C1 segment of cervical spinal cord (tissue), 14 donors: ENCODE measurements at places on chromosomes 2 and 18.

- no peak for DNase-seq
Measured at GRCh38 chr2:202133909-202134265, 60.8 kb downstream of the KIAA2012 start.

DNA sequence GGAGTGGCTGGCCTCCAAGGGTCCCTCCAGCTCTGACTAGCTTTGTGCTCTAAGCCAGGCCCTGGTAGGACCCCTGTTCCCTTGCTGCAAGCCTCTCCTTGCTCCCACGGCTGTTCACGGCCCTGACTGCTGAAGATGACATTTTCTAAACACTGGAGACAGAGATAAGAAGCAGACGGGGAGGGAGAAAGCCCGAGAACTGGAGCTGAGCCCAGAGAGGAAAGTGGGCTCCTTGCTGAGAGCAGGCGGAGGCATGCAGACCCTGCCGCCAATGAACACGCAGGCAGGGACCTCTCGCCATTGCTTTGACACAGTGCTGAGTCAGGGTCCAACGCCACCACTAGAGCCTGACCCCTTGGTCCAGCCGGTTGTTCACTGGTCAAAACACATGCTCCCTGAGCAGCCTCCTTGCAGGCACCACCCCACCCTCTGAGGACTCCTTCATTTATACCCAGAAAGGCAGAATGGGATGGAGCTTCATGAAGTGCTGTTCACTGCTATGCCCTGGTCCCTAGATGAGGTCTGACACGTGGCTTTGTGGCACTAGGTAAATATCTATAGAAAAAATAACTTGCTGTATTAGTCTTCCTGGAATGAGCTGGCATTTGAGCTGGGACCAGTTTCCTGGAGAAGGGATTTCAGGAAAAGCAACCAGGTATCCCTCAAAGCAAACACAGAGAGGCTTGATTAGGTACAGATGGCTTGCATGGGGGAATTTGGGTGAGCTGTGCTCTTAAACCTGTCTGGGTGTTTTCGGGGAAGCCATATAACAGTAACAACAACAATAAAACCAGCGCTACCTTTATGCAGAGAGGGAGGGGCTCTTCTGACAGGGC, 65.7 kb downstream of the MCFD2 start:
- DNase-seq, result no peak

GRCh38 chr2:172914341-172915008, 161.2 kb upstream of the MAP3K20 start:
- DNase-seq, result no peak

- DNase-seq, result no peak
Measured at GRCh38 chr18:75221397-75221796, 10.8 kb downstream of the TSHZ1 start.

DNA sequence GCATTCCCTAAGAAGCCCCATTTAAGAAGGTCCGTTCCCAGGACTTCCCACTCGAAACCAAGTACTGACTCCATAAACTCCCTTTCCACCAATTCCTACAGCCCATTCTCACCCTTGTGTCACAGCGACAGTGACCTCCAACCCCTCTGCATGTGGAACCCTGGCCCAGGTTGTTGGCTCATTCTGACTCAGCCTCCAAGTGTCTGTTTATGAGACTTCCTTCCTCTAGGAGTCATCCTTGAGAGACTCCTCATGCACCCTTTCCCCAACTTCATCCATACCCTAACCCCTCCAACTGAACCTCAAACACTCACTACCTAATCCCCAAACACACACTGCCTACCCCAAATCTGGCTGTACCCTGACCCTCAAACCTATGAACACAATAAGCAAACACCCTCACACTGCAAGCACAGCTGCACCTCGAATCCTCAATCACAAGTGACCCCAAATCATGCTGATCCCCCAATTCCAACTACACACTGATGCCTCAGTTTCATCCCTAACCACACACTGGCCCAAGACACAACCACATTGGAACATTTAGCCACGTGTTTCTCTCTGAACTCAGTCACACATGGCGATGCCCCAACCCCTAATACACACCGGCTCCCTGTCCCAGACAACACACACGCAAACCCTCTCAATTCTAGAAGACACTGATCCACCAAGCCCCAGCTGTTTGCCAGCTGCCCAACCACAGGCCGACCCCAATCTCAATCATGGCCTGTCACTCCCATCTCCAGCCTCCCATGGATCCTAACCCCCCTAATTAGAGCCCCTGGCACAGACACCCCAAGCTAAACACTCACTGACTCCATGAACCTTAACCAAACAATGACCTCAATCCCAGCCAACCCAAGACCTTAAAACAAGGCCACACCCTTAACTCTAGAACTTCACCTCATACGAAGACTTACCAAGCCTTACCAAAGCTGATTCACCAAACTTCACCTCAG, 219.6 kb downstream of the CYP26B1 start:
- no peak for DNase-seq

DNA sequence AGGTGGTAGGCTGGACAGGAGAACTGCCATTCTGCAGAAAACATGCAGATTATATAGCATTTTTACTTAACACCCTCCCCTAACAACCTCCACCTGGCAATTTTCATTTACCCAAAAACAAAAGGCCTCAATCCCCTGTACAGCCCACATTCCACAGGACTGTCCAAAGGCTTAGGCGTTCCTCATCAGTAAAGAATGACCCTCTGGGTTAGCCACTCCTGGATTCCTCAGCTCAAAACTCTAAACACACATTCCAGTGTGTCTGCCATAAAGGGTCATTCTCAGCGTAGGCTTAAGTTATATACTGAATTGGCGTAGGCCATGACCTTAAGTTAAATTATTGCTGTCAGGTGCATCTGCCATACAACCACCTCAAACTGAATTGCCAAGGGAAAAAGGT, 261.8 kb upstream of the CHAC2 start:
- no peak for DNase-seq

GRCh38 chr2:16613539-16614011, 52.1 kb downstream of the CYRIA start:
- no peak for DNase-seq

- DNase-seq, result no peak
Measured at GRCh38 chr2:144163592-144163991, 356.3 kb downstream of the ZEB2 start.

DNA sequence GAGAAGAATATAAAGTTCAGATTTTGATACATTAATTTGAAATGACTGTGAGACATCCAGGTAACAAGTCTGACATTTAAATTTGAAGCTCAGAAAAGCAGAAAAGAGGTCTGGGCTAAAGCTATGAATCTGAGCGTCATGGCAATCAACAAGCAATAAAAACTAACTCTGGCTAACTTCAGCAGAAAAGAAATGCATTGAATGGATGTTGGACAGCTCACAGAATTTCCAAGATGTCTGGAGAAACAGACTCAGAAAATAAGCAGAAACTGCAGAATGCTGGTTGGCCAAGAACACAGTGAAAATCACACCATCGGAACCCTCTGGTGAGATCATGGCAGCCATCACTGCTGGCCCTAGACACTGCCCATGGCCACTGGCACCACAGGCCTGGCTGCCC, 366.6 kb downstream of the METTL4 start:
- no peak for DNase-seq

DNA sequence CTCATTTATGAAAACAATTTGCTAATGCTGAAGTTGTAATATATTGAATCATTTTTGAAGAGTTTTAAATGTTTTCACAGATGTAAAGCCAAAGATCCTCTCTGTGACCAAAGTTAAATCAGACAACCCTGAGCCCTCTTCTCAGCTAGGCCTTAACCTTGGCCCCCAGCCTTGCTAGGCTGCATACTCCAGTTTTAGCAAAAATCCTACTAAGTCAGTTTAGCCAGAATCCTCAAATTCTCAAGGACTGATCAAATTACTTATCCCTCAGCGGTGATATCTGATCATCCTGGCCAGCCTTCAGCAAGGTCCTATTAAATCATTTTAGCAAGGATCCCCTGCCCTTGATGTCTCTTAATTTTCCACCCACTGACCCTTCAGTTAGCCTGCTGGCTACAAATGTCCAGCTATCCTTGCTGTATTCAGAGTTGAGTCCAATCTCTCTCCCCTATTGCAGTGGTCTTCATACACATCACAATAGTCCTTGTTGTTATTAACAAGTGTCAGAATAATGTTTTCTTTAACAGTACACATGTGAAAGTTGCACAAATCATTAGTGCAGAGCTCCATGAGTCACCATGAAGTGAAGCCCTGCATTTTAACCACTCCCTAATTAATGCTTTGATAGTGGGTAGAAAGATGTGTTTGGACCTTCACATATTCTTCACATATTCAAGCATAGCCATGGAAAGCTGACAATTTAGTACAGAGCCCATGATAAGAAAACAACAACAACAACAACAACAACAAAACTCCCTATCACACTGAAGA, 206.4 kb downstream of the NBAS start:
- DNase-seq, result no peak

- no peak for DNase-seq
Measured at GRCh38 chr18:76482971-76483691, 11.9 kb downstream of the ZNF516 start.

GRCh38 chr2:190668892-190669291, 20.0 kb downstream of the NAB1 start:
- no peak for DNase-seq

- no peak for DNase-seq
Measured at GRCh38 chr2:55090702-55091101, 40.5 kb upstream of the RTN4 start.

DNA sequence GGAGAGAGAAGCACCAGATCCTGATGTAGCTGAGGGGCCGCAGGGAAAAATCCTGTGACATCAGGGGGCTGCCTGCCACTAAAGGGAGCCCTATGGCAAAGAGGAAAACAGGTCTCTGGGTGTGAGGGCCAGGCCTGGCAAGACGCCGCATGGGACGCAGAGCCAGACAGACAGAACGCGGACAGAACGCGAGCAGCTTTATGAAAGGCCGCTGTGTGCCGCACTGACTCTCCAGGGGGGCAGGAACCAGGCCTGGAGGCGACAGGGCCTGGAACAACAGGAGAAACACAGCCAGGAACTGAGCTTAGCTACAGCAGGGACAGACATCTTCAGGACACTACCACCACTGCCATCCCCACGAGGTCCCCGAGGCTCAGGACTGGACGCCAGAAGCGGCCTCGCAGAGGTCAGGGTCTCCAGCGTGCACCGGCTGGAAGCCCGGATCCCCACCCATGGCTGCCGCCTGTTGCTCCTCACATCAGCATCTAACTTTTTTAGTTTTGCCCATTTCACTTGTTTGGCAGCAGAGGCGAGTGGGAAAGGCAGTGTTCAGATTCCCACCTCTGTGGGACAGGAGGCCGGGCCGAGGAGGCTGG, 131.6 kb downstream of the VAPA start:
- DNase-seq, result no peak

DNA sequence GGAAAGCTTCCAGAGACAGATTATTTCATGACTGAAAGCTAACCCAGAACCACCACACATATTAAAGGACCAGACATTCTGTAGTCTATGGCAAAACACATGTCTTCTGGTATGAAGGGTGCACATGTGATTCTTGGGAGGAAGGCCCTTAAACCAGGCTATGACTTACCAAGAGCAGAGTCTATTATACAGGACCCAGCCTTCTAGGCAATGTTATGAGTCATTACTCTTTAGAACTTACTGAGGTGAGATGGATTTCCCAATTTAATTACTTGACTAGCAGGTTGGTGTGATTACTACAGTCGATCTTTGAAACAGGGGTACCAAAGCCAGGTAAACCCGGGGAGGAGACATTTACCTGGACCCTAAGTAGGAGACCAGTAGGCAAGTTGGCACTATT, 350.8 kb downstream of the TRIB2 start:
- DNase-seq, result no peak

DNA sequence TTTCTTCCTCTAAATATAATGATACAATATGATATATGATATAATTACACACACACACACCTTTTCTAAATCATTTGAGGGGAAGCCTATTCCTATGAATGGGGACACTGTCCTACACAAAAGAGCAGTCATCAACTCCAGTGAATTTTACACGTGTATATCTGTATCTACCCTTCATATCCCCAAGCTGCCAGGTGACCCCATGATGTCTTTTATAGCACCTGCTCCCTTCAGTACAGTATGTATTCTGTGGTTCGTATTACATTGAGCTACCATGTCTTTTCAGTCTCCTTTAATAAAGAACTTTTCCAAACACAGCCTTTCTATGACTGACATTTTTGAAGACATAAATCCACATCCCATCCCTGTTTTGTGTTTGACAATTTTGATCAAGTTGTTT, 19.0 kb downstream of the TBC1D8 start:
- no peak for DNase-seq

GRCh38 chr2:66456183-66457041, 21.5 kb downstream of the MEIS1 start:
- DNase-seq, result no peak

DNA sequence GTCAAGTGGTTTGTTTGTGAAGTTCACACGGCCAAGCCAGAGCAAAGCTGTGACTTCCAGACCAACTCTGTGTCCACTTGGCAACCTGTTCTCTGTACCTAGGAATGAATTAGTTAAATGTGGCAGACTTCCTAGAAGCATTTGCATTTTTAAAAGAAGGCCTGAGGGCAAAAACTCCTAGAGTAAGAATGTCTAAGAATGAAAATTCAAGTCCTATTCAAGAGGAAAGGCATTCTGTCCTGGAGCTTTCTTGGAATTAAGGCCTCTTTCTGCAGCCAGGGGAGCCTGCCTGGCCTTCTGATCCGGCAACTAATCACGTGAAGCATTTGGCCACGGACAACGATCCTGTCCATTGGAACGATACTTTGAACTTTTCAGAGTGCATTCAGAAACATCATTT, 155.0 kb downstream of the SETBP1 start:
- no peak for DNase-seq

- DNase-seq, result no peak
Measured at GRCh38 chr2:218727502-218728165, 17.0 kb downstream of the TTLL4 start.

GRCh38 chr2:241153616-241154015, 3.3 kb downstream of the PPP1R7 start:
- DNase-seq, result no peak

DNA sequence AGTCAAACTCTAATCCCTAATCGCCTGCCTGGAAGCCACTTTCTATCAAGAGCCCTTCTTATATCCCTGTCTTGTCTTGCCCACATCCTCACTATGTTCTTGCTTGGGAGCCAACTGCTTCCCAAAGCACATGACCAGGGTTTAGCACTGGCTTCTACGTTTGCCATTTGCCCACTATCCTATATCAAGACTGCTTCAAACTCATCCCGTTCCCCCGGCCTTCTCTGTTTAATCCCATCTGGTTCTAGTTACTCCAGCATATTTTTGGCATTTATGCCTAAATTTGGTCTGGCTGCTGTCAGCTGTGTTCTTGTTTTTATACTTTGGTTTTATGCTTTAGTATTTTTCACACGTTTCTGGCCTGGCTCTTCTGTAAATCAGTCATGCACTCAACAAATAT, 40.2 kb downstream of the POLR1A start:
- DNase-seq, result no peak

- no peak for DNase-seq
Measured at GRCh38 chr18:67670024-67670543, 153.6 kb upstream of the DSEL start.
